Stimulated activated CD4-positive, alpha-beta T cell treated with anti-CD3 and anti-CD28 coated beads, Interleukin-4, amount 100 ng/mL, for 48 hours (primary cell): ENCODE measurements at places on chromosomes 6 and 20.

GRCh38 chr20:15700147-15700765 is 873.0 kb downstream of the KIF16B start:
- no peak for DNase-seq

DNA sequence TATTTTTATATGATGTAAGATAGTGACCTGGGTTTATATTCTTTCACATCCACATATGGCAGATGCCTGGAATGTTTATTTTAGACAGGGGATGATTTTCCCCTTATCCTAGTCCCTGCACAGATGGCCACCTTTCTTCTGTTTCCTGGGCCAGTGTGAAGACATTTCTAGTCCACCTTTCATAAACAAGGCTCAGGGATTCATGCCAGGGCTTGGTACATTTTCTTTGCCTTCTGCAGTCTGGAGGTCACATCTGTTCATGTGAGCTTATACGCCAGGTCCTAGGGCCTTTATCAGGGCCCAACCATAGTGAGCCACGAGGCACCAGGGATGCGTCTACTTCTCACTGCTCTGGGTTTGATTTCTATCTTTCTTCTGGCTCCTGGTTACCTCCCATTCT is 38.0 kb upstream of the ERVFRD-1 start:
- no peak for DNase-seq

- no peak for DNase-seq
These were observed 128.7 kb downstream of the DNAH8 start for GRCh38 chr6:38843798-38844197.

DNA sequence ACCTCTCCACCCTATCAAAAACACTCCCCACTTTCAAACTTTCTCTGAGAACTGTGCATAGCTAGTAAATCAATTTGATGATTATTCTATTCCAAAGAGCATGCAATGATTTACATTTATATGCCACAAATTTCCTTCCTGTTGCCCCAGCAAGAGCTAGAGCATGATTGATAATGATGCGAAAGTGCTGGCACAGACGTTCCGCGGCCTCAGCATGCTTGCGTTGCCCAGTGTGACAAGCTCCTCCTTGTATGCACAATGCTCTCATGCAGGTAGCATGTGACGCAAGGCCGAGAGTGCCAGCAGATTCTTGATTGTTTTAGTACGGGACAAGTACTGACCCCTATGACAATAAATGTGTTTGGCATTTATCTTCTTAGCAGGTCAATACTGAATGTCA is 696.3 kb upstream of the SLC35B3 start:
- no peak for DNase-seq

DNA sequence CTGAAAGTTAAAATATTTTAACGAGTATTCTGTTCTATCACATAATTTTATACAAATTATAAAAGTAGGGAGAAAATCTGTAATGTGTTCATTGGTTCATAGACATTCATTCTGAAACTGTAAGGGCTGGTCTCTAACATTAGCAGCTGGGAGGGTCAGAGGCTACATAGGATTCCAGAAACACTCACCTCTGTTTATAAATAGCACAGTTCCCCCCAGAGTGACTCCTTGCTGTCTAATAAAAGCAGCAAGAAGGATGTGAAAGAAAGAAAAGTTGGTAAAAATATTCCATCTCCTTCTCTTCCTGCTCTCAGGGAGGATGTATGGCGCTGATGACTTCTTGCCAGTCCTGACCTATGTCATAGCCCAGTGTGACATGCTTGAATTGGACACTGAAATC is 25.3 kb upstream of the NAA20 start:
- DNase-seq, result no peak

- DNase-seq, result no peak
These were observed 467.3 kb downstream of the ADGRB3 start for GRCh38 chr6:69102416-69102815.

DNA sequence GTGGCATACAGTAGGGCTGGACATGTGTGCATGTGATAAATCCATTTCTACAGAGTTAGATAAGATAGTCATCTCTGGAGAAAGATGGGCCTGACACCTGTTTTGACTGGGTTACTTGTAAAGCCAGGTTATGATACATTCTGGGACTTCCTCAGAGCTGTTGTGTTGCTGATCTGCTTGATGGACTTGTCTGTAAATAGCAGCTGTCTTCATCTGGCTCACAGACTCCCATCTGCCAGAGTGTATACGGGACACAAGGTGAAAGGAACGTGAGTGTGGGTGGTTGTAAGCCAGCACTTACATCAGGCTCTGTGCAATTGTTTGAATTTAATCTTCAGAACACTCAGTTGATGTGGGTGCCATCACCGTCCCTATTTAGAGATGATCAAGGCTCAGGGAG is 49.8 kb downstream of the ZDHHC14 start:
- no peak for DNase-seq

GRCh38 chr6:126145351-126145750 is 159.0 kb downstream of the TRMT11 start:
- no peak for DNase-seq

- DNase-seq, result no peak
These were observed 108.4 kb upstream of the PLEKHG1 start for GRCh38 chr6:150491131-150491810.

- no peak for DNase-seq
These were observed 65.0 kb upstream of the TOX2 start for GRCh38 chr20:43849496-43850186.

DNA sequence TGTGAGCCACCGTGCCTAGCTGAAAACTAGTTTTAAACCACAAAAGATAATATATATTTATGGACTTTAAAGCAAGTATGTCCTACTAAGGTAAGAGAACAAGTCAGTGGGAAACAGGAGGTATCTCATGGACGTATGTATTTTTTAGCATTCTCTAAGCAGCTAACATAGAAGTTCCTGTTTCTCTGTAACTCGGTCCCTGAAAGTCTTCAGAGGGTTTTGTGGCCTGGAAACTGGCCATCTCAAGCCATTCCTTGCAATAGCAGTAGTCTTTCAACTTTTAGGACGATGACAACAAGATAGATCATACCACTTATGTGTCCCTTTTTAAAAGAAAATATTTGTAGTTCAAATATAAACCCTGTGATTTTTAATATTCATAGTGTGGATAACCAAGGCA is 95.6 kb upstream of the RALGAPA2 start:
- no peak for DNase-seq

GRCh38 chr20:22762576-22763256 is 178.3 kb upstream of the FOXA2 start:
- DNase-seq, result no peak

DNA sequence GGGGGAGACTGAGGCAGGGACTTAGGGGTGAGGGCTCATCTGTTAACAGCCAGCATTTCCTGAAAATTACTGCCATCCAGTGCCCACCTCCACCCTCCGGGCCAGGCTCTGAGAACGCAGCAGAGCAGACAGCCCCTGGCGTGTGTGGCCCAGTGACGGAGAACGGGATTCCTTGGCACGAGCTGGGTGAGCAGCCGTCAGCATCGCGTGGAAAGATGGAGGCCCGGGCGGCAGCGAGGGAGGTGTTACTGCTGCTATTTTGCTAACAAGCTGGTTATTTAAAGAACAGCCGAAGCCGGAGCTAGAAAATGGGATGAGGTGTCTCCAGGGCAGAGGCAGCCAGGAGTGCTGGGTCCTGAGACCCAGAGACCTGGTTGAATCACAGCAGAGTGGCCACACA is 62.7 kb downstream of the DLGAP4 start:
- no peak for DNase-seq

DNA sequence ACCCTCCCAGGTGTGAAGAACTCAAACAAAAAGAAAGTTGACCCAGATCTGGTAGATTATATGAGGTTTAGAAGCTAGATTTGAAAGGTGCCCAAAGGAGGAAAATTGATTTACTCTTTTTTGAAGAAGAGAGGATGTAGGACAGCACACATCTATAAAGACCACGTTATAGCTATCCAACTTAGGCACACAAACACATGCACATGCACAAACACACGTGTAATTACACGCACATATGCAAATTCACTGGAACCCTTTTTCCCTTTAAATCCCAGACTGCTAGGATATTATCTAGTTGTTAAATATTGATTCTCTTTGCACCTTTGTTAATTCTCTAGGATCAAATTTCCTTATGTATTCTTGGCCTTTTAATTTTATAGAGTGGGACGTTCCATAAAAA is 272.8 kb upstream of the TBX18 start:
- DNase-seq, result no peak

DNA sequence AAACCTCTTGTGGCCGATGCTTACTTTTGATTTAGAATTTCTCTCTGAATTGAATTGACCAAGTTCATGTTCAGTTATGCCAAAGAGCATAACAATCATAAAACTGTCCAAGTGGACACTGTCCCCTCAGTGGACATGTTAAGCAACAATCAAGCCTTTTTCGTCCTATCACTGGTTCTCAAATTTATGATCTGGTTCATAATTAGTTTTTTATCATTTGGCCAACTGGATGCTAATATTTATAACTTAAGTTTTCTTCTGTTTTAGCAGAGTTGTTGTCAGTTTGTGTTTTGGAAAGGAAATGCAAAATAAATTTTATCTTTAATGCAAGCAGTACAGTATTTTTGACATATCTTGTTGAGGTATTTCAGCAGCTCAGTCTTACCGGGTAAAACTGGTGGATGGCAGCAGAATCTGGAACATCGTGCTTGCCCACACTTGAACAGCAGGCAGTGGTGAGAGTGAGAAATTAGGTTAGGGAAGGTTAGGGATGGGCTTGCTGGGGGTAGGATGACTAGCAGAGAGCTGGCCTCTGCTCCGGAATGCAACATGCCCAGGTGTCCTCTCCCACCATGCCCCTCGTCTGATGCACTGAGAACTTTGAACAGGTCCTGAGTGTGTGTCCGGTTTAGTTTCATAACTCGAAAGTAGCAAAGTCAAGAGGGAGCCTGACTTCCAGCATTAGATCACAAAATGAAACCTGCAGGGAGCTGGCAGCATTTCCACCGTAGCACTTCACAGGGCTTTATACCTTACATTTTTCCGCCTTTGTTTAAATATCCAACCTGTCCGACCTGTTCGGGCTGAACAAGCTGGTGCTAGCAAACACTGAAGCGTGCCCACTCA is 93.1 kb downstream of the RREB1 start:
- no peak for DNase-seq

DNA sequence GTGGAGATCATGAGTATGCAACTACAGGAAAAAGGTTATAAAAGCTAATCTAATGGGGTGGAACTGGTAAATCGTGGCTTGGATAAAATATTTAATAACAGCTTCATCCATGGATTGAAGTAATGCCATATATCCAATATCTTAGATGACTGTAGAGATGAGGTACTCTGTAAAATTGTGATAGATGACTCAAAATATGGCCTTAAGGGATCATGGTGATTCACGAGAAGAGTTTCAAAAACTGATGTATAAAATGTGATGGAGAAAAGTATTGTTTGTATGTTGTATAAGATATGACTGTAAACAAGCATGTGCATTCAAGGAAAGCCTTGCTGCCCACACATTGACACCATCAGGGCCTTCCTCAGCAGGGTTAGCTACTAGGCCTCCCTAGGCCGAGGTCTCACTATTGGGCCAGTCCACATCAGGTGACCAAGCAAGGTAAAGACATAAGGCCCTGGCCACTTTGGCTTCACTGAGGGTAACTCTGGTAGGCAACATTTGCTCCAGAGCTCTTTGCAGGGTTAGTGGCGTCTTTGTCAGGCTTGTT is 17.7 kb upstream of the CCN6 start:
- no peak for DNase-seq

DNA sequence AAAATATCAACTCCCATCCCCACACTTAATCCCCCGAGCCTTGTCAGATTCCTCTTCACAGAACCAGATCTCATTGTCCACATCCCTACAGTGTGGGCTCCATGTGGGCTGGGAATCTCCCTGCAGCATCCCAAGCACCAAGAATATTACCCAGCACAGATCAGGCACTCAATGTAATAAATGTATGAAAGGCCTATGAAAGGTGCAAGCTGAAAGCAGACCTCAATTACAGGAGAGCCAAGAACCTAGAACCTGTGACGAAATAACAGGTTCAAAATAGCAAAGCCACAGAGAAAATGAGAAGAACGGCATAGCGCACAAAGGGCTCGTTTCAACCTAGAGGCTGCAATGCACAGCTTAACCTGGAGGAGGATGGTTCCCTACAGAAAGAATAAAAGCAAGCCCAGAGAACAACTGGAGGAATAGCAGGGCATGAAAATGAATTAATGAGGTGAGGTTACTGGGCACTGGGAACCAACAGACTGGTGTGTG is 3.1 kb downstream of the SLC23A2 start:
- no peak for DNase-seq

DNA sequence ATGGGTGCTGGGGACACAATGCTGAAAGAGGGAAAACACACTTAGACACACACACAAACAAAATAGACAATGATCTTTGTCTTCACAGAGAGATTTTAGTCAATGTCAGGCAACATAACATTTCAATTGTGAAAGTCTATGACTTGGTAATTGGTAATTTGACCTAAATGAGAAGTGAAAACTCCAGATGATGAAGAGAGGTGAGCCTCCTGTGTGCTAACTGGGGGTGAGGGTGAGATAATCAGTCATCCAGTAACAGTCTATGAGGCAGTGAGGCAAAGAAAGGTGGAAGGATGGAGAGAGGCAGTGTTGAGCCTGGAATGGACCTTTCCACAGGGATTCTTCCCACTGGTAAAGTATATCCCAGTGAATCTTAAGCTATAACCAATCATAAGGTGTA is 744.2 kb downstream of the MAFB start:
- DNase-seq, result no peak

DNA sequence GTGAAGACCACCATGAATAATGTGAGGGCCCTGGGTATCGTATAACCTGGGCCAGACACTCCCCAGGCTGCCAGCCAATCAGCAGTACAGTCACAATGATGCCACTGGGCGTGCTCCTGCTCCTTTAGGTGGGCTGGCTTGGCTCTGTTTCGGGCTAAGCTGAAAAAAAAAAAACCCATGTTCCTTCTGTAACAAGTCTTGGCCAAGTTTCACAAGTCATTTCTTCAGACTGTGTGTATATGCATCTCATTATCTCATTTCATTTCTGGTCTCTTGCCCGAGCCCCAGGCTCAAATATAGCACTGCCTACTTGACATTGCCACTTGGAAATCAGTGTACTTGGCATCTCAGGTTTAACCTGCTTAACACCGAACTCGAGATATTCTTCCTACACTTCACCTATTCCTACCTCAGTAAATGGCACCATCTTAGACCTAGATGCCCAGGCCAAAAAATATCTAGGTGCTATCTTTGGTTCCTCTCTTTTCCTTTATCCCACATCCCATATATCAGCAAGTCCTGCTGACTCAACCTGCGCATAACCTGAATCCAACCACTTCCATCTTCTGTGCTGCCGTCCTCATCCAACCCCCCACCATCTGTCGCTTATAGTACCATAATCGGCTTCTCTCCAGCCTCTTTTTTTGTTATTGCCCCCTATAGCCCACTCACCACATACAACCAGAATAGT is 1.8 kb downstream of the UQCC2 start:
- no peak for DNase-seq

GRCh38 chr20:25318471-25319240 is 70.8 kb downstream of the PYGB start:
- DNase-seq, result no peak

DNA sequence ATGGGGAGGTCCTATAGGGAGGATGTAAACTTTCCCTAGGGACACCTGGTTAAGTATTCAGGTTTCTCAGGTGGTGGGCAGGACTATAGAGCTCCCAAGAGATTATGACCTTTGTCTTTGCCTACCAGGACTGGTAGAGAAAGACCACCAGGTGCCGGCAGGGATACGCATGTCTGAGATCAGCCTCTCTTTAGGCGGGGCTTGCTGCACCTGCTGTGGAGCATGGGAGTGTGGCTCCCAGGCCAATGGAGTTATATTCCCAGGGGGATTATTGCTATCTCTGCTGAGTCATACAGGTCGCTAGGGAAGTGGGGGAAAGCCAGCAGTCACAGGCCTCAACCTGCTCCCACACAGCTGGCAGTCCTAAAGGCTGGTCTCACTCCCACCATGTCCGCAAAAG is 280.5 kb upstream of the MMS22L start:
- no peak for DNase-seq

- no peak for DNase-seq
These were observed 88.3 kb downstream of the SLX4IP start for GRCh38 chr20:10523443-10523842.
